ENCODE measurements at places on chromosomes 2 and 18.

GRCh38 chr2:218746960-218747359 lies 35.0 kb upstream of the CYP27A1 start:
- DNase-seq, result no peak

GRCh38 chr2:36235426-36235825 lies 120.2 kb upstream of the CRIM1 start:
- no peak for DNase-seq

- no peak for DNase-seq
Observed at GRCh38 chr18:78960709-78961108, 18.9 kb upstream of the SALL3 start.

GRCh38 chr2:232876978-232877441 lies 6.9 kb downstream of the SNORC start:
- DNase-seq, result no peak

- no peak for DNase-seq
Observed at GRCh38 chr18:62848946-62849345, 133.6 kb downstream of the PHLPP1 start.

- DNase-seq, result no peak
Observed at GRCh38 chr2:25614711-25615110, 58.7 kb downstream of the DTNB start.

GRCh38 chr2:240410808-240411207 lies 24.7 kb upstream of the GPC1 start:
- no peak for DNase-seq

GRCh38 chr2:14700753-14701152 lies 68.2 kb downstream of the LRATD1 start:
- DNase-seq, result no peak

DNA sequence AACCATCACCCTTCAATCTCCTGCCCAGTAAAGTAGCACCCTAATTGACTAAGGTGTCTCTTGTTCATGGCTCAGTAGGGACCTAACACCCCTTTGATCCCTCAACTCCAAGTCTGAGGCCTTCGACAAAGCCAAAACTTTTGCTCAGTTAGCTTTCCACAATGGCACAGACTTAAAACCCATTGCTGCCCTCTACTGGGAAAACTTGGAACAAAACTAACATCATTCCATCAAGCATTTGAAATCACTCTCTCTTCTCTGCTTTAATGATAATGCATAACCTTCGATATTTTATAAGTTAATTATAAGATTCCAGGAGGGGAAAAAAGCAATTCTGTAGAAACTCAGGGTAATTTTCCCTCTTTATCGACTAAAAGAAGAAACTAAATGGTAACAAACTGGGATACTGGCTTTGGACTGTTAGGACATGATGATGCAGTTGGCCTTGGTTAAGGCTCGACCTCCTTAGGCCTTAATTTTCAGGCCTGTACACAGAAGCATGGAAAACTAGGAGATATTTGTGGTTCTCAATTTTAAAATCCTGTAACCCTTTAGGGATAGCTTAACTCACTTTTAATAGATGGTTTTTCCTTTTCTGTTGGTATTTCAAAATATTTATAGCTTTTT lies 127.8 kb downstream of the STK39 start:
- DNase-seq, result peak; percentile 79

- DNase-seq, result no peak
Observed at GRCh38 chr2:176421297-176422050, 152.2 kb downstream of the MTX2 start.

DNA sequence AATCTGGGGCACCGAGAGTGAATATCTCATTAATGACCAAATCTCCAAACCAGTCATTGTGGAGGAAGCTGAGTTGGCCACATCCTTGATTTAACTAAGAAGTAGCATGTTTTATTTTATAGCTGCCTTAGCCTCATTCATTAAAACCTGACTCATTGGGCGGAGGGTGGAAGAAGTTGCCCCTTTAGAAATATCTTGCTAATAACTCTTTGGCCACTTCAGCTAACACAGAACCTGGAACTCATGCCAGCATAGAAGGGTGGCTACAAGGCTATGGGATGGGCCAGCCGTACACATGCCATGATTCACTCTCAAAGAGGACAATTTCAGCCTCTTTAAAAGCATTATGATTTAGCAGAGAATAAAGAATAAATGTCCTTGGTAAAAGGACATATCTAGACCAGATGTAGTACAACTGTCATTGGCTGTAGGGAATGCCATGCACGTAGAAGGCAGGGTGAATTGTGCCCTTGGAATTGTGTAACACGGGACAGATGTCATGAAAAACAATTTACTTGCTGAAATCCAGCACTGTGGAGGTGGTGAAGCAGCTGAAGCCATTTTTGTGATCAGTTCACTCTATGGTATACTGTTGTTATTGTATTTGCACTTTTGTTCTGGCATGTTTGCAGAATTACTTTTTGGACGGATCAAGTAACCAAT lies 330.0 kb downstream of the PLCL1 start:
- DNase-seq, result peak; percentile 51

DNA sequence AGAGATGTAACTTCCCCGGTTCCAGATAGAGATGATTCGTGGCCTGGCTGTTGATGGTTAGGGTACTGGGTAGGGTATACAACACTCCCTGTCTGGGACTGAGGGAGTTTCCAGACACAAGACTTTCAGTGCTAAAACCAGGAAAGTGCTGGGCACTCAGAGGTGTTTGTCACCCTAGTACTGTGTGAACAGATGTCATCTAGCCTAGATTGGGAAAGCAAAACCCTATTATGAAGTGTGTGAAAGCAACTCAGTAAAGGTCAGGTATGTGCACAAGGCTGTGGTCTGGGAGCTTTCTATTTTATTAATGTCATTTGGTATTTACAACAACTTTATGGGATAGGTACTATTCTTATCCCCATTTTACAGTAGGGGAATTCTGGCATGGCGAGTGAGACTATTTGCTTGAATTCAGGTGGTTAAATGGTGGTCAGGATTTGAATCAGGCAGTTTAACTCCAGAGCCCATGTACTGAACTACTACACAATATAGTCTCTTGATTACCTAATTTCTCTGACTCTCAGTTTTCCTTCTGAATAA lies 2.6 kb downstream of the BZW1 start:
- no peak for DNase-seq

DNA sequence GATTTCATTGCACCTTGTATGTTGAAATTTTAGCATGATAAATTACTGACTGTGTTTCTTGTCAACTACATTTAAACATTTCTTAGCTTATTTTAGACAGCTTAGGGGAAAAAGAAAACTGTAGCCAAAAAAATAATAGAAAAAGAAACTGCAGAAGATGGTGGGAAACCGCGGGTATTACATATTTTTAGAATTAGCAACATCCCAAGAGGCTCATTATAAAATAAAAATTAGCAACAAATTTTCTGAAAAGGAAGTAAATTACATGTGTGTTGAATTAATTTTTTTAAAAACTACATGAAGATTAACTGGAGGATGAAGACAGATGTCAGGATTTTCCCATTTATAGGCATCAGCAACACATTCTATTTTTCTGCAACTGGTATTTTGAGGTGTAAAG lies 4.3 kb downstream of the PELI1 start:
- no peak for DNase-seq

- peak; percentile 27 for DNase-seq
Observed at GRCh38 chr18:34493566-34494358, 216.3 kb upstream of the DTNA start.

DNA sequence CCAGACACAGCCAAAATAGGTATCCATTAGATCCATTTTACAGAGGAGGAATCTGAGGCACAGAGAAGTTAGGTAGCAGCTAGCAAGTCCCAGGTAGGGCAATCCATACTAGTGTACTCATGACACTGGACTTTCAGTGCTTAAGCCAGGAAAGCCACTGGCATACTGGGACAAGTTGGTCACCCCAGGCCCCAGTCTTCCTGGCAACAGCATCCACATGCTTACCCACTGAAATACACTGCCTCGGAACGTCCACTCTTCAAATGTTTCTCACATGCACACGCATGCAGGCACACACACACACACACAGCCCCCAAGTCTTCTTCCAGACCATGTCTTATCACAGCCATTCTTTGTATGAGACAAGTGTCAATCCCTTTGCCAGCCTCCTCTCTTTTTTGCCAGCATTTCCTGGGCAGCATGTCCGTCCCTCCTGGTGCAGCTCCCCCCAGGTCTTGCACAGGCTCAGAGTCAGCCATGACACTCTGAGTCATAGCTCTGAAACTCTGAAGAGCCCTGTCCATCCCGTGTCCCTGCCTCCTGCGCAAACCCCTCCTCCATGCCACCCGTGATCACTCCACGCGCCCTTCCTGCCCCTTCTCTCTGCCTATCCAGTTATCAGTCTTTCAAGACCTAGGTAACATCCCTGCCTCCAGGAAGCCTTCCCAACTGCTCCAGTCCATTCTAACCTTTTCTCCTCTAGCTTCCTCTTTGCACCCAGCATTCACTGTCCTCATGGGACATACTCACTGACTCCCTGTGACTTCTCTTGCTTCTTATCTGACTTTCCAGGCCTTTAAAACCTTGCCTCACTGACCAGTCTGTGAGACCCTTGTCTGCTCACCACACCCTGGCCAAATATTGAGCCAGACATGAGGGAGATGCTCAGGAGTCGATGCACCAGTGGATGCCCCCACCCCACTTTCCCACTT lies 10.9 kb upstream of the TEX261 start:
- no peak for DNase-seq

GRCh38 chr2:83364264-83364663 lies 1094.8 kb downstream of the SUCLG1 start:
- DNase-seq, result no peak

DNA sequence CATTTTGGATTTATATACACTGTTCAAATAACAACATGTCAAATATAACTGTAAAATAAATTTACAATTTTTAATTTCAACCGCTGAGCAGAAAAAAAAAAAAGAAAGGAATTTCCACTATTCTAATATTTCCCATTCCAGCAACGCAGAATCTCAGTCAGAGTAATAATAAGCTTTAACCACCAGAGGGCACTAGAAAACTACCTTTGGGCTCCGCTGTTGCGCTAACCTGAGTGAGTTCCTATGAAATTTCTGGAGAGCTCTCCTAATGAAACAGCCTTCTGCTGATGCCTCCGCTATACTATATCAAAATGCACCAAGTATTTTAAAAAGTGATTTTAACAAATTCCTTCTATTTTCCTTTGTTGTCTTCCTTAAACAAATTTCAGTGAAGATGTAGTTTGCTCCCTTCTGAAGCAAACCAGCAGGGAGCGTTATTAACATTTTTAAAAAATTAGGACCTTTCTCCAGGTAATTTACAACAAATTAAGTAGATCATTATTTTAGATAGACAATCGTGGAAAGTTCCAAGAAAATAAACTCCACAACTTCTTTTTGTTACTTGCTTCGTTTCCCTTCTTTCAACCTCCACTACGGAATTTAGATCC lies 23.0 kb downstream of the ERMN start:
- DNase-seq, result peak; percentile 90

Data from pons (tissue), 1 donor.